Heart left ventricle (tissue), 16 donors: ENCODE measurements at places on chromosomes 11 and 22. TPM values are rescaled to one million over a fixed set of nuclear protein-coding genes. Genes with fewer than 3 reads are reported as not detected.

Gene PHF21B
- not detected for total RNA-seq

Gene C1QTNF6
- total RNA-seq = 0.31 TPM

DNA sequence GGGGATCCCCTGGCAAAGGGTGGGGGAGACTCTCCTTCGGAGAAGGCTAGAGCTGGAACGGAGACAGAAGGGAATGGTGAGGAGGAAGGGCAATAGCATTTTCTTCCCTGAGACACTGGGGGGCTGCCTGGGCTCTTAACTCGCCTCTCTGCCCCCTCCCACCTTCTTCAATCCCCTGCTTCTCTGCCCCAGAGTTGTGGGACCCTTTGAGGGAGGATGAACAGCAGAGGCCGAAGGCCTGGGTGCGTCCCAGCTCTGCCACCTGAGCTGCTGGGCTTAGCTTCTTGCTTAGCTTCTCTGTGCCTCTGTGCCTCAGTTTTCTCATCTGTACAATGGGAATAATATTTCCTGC lies 72.4 kb downstream of the RTL6 start:
- DNase-seq = no peak

DNA sequence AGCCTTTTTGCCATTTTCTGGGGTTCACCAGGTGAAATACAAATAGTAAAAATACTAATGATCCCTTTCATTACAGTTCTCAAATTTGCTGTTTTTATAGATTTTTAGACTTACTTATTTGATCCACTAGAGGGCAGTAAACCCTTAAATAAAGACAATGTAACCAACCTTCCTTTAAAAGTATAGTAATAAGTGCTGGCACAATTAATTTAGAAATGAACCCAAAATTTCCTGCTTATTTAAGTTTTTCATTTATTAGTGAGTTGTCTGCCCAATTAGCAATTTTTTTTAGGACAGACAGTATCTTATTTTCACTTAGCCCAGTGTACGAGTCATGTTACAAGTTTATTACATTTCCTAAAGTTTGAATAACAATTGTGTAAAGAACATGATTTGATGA lies 4.7 kb downstream of the DDIAS start:
- no peak for DNase-seq

GRCh38 chr11:67468456-67468758 lies 644 bp downstream of the TMEM134 start:
- no peak for DNase-seq

- DNase-seq = peak; percentile 51
These were observed 3.2 kb upstream of the KLHDC7B start for GRCh38 chr22:50542416-50542927.

DNA sequence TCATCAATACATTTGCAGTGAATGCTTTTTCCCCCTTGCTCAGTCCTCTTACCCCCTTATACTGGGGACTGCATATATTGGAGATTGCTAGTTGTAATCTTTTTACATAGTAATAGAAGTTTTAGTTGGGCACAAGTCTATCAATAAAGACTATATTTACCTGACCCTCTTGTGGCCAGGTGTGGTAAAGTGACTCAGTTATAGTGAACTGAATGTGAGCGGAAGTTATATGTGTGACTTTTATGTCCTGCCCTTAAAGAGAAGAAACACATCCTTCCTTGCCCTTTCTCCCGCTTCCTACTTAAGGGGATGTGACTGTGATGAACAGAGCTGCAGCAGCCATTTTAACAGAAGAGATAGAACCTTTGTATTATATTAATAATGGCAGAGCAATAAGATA lies 362.0 kb downstream of the METTL15 start:
- DNase-seq = no peak

- DNase-seq = peak; percentile 89
These were observed 29.5 kb downstream of the DKK3 start for GRCh38 chr11:11978792-11979487.

- no peak for DNase-seq
These were observed 6.1 kb downstream of the P2RY2 start for GRCh38 chr11:73223998-73224730.

- peak; percentile 21 for DNase-seq
These were observed 125.7 kb downstream of the KCNQ1OT1 start for GRCh38 chr11:2574043-2574552.

Gene BARX2
- not detected for total RNA-seq

DNA sequence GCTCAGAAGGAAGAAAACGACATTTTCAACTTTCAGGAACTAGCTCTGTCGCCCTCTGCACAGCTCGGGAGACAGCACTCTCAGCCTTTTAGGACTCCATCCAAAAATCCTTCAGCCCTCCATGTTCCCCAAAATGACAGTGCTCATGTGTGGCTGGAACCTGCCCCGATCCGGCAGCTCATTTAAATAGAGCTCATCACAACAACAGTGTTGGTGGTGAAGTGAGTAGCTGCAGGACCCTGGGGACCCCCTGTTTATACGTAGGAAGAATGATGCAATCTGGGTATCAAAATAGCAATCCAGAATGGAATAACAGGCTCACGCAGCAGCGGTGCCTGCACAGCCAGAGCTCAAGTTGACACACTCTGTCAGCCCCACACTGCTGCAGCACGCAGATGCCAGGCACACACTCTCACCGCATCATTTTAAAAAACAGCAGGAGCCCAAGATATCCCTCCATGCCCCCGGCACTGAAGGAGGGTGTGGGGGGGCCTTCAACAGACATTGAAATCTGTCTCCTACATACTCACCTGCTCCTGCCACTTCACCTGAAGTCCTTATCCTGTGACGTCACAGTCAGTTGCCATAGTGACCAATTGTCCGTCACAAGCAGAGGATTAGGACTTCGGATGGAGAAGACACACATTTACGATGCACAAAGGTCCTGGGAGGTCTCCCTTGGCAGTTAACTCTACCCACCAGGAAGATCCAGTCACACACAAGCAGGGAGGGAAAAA lies 24.0 kb downstream of the TRIM66 start:
- DNase-seq = no peak

Gene CLP1
- 5.5 TPM for total RNA-seq

DNA sequence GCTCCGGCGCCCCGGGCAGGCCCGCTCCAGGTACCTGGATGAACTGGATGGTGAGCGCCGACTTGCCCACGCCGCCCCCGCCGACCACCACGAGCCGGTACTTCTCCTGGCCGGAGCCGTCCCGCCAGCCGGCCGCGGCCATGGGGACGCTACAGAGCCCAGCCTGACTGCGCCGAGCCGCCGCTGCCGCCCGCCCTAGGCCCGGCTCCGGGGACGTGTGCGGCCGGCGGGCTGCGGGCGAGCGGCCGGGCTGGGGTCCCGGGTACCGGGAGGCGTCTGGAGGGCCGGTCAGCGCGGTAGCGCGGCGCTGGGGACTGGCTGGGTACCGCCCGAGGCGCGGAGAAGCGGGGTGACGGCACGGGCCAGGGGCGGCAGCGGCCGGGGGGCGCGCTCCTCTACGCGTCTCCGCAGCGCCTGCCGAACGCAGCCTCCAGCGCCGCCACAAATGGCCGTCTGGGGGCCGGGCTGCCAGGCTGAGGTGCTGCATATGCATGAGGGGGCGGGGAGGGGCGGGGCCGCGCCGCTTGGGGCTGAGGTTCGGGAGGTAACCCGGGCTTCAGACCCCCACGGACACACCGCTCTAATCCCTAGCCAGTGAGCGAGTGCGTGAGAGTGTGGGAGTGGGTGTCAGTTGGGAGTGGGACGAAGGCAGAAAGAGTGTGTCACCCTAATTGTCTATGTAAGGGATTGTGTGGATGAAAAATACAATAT lies at the start of gene RRAS2:
Gene RRAS2, minus strand, starts transcription at position 455 of the 711 bp plus-strand sequence. Its CDS starts 313 bp downstream, at position 142.
- DNase-seq = peak; percentile 83

GRCh38 chr11:87597725-87598124 lies 560.0 kb downstream of the TMEM135 start:
- DNase-seq = no peak

- no peak for DNase-seq
These were observed 197.4 kb downstream of the ADAMTS15 start for GRCh38 chr11:130645843-130646197.

DNA sequence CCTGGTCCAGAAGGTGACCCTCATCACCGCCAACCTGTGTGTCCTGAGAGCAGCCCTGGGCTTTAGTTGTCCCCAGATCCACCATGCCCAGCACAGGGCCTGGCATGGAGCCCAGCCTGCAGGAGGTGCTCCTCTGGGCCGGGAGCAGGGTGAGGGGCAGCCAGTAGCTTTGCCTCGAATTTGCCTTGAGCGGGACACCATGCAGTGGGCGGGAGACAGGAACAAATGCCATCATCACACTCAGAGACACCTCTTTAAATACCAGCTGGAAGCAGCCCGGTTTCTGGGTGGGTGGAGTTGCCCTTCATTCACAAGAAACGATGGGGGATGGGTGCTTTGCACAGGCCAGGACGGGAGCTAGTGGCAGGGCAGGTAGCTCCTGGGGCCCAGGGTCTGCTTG lies 19.3 kb downstream of the FLRT1 start:
- peak; percentile 57 for DNase-seq

- DNase-seq = no peak
These were observed 96.0 kb upstream of the ARHGAP20 start for GRCh38 chr11:110808248-110808647.

GRCh38 chr11:47087801-47088200 lies 88.9 kb downstream of the ARFGAP2 start:
- no peak for DNase-seq

DNA sequence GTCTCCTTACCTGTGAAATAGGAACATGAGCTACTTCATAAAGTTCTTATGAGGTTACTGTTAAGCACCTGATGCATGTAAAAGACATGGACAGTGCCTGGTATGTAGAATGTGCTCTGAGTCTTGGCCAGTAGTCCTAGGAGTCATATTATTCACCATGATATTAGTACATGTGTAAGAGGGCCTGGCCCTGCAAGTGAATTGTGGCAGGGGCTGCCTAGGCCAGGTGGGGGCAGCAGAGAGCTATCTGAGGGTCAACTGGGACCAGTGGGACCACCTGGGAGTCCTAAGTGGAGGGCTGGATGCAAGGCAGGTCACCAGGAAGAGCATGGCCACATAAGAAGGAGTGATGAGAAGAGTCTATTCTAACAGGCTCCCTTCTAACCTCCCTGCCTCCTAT lies 529.5 kb downstream of the SOX6 start:
- peak; percentile 44 for DNase-seq

GRCh38 chr22:36377022-36377631 lies 10.6 kb downstream of the MYH9 start:
- DNase-seq = no peak

Gene ISX
- not detected for total RNA-seq

- peak; percentile 68 for DNase-seq
These were observed 631 bp downstream of the PHF21A start for GRCh38 chr11:46120346-46121300.

- DNase-seq = no peak
These were observed 5.0 kb upstream of the ANO3 start for GRCh38 chr11:26326793-26327400.

Gene MS4A1
- total RNA-seq = not detected

Gene TUB
- 18.4 TPM for total RNA-seq

DNA sequence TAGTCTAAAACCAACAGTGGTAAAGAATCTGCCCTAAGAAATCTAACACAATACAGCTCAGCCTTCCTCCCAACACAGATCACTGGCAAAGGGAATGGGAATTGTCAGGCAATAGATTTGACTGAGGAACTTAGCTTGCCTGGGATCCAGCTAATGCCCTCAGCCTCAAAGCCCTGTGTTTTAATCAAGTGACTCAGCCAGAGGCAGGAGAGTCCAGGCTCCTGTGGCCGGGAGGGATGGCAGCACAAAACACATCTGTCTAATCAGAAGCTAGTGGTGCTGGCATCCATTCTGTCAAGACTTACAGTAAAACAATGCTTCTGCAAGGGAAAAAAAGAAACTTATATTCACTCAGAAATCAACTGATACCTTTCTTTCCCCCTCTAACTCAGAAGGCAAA lies 5.6 kb downstream of the SYTL2 start:
- DNase-seq = no peak

DNA sequence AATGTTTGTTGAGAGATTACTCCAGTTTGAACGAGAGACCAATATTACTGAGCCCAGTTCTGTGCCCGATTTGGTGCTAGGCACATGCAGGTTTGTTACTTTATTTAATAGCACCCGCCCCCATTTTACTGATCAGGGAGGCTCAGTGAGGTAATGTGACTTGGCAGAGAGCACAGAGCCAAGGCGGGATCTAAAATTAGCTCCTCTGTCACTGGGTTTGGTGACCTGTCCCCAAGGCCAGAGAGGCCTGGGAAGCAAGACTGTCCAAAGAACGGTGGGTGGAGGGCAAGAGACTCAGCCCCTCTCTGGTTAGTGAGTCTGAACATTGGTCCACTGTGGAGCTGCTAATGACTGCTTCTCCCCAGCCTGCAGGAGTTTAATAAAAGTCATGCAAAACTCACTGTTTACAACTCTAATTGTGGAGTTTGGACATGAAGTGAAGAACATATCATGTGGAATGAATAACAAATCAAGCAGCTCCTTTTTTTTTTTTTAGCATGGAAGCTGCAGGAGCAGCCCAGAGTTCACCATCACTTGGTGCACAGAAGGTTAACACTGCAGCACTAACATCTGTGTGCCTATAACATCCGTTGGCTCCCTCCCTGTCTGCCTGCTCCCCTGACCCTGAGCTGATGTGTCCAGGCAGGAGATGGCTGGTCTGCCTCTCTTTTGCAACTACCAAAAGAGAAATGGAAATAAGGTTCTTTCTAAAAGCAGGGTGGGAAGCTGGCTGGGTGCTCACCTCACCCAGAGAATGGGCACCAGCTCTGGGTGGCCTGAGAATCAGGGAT lies 39.0 kb downstream of the CSNK2A3 start:
- peak; percentile 59 for DNase-seq

- DNase-seq = no peak
These were observed 144.0 kb downstream of the GRIK4 start for GRCh38 chr11:120655589-120655988.

Gene CCDC116
- 0.26 TPM for total RNA-seq

- no peak for DNase-seq
These were observed 279.3 kb upstream of the SYN3 start for GRCh38 chr22:33337524-33337923.

Gene APOA5
- total RNA-seq = not detected

Gene OR2D2
- total RNA-seq = not detected

- no peak for DNase-seq
These were observed 36.6 kb downstream of the SMIM38 start for GRCh38 chr11:69192301-69192721.

Gene GP1BB
- not detected for total RNA-seq

GRCh38 chr11:12822392-12823022 lies 148.3 kb downstream of the TEAD1 start:
- DNase-seq = no peak

GRCh38 chr11:111427471-111427912 lies 48.4 kb upstream of the POU2AF1 start:
- peak; percentile 16 for DNase-seq

DNA sequence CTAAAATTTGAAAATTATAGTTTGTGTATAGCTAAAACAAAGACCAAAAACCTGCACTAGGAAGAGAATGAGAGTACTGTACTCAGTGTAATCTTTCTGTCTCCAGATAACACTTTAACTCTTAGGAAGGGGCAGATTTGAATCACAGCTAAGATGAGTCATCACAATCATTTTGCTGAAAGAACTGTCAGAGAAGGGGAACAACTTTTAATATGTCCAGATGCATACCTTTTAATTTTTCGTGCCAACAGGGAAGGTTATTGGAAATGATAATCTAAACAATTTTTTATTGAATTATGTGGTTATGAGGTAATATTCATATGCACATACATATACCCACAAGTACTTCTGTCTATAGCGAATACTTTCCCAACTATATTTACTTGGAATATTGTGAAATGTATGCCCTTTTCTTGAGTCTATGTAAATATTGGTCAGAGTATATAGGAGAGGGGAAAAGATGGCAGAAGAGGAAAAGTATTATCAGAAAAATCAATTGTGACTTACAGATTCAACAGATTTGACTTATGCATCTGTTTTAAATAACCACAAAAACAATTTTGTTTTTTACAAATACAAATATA lies 51.1 kb upstream of the MUC15 start:
- no peak for DNase-seq

Gene ROBO3
- total RNA-seq = 18.6 TPM
